ENCODE measurements at places on chromosomes 3 and 15.
A peak's percentile ranks its signal among the peaks of the same experiment; 100 is the strongest.

DNA sequence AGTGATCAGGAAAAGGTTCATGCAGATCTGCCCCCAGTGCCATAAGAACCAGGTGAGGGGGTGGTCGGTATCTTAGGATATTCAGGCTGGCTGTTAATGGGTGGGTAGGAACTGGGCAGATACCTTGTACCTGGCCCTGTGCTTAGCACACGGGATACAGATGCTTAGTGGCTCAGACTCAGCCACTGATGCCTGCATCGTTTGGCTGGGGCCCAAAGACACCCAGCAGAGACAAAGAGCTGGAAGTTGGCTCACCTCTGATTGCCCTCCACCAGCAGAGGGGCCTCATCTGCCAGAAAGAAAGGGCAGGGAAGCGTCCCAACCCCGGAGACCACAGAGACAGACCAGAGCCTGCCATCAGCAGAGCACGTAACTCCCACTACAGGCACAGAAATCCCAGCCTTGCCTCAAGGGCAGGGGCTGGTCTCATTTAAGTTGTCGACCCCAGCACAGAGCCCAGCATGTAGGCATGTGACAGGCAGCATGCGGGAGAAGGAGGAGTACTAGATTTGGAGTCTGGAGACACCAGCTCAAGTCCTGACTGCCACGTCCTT is 64.1 kb upstream of the SLC6A1 start:
- DNase-seq: no peak

- DNase-seq: no peak
Observed at GRCh38 chr15:51108933-51109550, 14.3 kb upstream of the TNFAIP8L3 start.

- DNase-seq: no peak
Observed at GRCh38 chr3:69304396-69304795, 81.5 kb downstream of the FRMD4B start.

GRCh38 chr15:88139936-88140335 is 116.6 kb downstream of the NTRK3 start:
- DNase-seq: no peak

DNA sequence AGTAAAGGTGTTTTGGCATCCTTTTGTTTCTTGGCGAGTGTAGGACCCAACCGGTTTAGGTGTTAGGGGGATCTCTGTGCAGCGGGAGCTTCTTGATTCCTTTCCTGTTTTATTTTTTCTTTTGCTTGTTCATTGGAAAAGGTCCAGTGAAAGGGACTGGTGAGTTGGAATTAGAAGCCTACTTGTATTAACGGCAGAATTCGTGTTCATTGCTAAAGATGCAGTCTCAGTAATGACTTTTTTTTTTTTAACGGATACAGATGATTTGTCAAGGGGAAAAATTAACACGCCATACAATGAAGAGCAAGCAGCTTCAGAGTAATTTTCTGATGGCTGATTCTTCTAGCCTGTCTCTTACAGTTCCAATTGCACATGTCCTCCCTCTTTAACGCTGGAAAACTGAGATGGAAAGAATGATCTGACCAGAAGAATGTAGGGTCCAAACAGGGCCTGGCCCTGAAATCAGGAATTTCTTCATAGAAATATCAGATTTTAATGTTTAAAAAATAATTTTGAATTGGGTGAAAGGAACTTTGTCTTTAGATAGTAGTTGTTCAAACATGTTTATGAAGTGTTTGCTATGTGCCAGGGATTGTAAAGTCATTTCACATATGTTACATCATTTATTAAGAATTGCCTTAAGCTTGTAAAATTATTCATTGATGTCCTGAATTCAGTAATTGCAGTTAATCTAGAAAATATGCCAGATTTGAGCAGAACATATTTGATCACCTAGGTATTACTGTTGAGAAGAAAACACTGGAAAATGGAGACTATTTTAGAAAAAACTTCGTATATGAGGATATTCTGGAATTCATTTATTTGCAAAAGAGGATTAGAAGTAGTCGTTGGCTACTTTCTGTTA is 1.4 kb downstream of the MAPK6 start:
- peak; percentile 23 for DNase-seq

- no peak for DNase-seq
Observed at GRCh38 chr15:38053776-38054175, 119.3 kb downstream of the TMCO5A start.

DNA sequence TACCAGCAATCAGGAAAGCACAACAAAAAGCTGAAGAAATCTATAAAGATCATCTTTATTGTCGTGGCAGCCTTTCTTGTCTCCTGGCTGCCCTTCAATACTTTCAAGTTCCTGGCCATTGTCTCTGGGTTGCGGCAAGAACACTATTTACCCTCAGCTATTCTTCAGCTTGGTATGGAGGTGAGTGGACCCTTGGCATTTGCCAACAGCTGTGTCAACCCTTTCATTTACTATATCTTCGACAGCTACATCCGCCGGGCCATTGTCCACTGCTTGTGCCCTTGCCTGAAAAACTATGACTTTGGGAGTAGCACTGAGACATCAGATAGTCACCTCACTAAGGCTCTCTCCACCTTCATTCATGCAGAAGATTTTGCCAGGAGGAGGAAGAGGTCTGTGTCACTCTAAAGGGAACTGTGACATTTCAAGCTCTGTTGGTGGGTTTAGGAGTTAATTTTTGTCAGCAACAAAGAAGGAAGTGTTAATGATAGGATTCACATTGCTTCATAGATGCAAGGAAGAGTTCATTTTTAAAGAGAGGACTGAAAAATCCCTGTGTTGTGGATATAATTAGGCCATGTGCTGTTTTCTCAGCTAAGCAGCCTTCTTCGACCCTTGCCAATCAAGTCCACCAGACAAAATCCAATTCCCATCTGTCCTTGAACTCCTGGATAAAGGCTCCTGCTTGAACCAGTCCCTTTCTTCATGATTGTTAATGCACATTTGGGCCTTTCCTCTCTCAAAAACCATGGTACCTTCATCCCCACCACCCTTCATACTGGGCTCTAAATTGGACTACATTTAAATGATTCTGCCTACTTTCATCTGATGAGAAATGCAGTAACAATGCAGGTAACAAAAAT is 1.2 kb downstream of the GPR15 start:
- DNase-seq: no peak

- peak; percentile 94 for DNase-seq
Observed at GRCh38 chr15:71634820-71635560, 175.4 kb upstream of the NR2E3 start.

DNA sequence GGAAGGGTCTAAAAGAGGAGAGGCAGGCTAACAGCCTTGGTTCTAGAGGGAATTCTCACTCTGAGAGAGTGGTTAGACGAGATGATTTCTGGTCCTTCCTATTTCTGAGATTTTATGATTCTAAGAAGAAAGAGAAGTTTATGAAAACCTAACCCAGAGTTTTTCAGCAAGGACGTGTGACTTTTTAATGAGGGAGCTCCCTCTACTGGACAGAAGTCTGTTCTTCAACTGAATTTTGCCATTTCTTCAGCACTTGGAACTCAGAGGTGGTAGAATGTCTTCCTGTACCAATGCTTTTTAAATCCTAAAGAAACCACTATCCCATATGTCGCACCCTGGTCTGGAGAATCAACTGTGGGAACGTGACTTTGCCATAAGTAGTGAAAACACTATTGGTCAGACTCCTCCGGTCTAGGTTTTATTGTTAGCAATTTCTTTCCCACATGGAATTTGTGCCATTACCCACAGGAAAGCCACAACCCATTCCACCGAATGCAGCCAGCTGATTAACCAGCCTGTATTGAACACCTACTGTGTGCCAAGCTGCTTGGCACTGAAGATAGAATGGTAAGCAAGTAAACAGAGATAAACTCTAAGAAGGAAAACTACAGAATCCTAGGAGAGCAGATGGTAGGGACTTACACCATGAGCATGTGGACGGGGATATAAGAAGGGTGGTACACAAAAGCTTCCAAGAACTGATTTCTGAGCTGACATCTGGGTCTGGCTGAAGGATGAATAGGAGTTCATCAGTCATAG is 199.5 kb upstream of the LMCD1 start:
- no peak for DNase-seq

GRCh38 chr3:107637416-107638183 is 114.8 kb downstream of the BBX start:
- DNase-seq: no peak

DNA sequence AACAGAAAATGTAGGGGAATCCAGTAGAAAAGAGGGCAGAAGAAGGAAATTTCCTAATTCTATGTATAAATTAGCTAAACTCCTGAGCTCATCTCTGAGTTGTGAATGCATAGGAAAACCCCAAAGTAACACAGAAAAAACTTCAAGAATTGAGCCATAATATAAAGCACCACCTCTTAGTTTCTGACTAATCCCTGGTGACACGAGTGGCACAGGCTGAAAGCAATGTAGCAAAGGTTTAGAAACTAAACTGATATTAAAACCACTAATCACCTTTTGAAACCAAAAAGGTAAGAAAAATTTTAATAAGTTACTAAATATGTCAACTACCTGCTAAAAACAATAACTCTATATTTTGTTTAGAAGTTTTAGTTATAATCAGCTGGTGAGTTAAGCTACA is 255.6 kb upstream of the NECTIN3 start:
- no peak for DNase-seq

DNA sequence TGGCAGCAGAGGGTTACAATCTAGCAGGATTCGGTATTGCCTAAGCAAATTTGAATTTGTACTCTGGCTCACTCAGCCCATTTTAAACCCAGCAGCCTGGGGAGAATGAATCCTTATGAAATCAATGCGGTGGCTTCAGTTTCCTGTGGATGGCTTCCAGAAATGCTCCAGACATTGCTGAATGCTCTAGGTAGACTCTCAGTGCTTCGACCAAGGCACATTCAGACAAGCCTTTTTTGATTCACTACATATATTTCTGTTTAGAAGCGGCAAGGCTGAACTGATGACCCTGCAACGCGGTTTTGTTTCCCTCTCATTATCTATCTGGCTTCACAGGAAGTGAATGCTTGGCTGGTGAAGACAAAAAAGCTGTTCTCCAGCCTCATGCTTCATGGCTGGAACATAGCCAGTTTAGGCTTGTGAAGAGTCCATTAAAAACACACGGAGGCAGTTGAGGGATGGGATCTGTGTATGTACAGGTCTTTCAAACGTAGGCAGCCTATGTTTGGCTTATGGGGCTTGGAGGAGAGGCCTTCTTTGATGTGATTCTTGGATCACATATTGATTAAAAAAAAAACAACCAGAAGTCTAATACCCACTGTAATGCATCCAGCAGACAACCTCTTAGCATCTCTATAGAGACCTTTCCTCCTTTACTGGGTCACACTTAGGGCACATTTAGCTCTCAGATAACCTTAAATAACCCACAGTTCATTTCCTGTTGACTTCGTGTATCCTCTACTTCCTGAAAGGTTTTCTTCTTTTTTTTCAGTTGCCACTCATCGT is 400.2 kb upstream of the TBL1XR1 start:
- peak; percentile 70 for DNase-seq

GRCh38 chr3:19030522-19030839 is 117.8 kb upstream of the KCNH8 start:
- DNase-seq: no peak

- DNase-seq: no peak
Observed at GRCh38 chr15:71708051-71708429, 102.3 kb upstream of the NR2E3 start.

GRCh38 chr3:73653877-73654276 is 29.1 kb upstream of the PDZRN3 start:
- DNase-seq: no peak

GRCh38 chr15:101479851-101480612 is 9.5 kb downstream of the PCSK6 start:
- no peak for DNase-seq

- no peak for DNase-seq
Observed at GRCh38 chr3:144746631-144747030, 775.0 kb downstream of the DIPK2A start.

DNA sequence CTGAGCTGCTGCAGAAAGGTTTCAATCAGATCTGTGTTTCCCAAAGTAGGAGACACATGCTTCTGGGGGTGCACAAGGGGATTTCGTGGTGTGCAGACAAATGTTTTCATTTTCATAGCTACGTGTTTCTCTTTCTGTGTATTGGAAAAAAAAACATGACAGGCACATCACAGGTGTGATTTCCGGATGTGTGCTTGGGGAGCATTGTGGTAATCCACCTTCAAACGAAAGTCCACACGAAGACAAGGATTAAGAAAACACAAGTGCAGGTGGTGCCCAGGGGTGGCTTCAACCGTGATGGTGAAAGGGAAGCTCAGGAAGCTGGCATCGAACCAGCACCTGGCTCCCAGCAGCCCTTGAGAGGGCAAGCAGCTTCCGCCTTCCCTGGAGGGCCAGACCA is 164.6 kb upstream of the LINGO1 start:
- no peak for DNase-seq

DNA sequence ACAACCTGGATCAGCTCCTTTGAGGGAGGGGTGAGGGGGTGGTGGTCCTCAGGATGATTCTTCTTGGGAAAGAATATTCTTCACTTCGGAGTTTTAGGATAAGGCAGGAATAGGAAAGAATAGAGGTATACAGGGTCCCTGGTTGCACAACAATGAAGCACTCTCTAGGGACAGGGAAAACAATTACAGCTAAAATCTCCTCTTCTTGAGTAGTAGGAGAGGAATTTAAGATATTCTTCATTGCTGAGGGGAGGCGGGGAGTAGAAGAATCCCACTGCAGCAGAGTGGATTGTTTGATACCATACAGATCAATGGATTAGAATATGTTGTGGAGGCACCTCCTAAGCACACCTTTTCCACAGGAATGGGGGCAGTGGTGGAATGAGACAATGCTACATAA is 20.5 kb downstream of the SLC9C1 start:
- no peak for DNase-seq

- DNase-seq: no peak
Observed at GRCh38 chr3:1232276-1232675, 139.5 kb downstream of the CNTN6 start.

GRCh38 chr3:192481638-192482037 is 245.7 kb downstream of the FGF12 start:
- DNase-seq: no peak

GRCh38 chr3:130853581-130853980 is 40.3 kb upstream of the ATP2C1 start:
- no peak for DNase-seq

GRCh38 chr3:4981294-4981664 is 2.0 kb downstream of the BHLHE40 start:
- DNase-seq: no peak

DNA sequence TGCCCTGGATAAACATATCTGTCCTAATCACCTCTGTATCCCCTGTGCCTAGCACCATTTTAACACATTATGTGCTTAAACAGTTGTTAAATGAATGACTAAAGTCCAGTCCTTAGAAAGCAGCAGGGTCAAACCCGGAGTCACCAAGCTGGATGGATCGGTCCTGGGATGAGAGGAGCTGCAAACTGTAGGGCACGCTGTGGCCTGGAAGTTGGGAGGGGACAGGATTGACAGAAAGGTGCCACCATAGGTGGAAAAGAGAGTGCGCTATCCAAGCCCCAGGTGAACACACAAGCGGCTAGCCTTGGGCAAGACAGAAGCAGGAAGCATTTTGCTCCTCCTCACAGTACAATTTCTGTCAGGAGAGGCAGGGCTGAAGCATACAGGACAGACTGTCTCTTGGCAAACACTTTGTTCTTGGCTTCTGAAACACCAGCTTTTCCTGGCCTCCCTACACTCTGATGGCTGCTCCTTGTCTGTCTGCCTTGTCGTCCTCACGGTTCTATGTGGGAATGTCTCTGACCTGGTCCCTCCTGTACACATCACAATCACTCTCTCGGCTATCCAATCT is 48.4 kb upstream of the KY start:
- no peak for DNase-seq
